ENCODE measurements at places on chromosomes 7 and 10.

DNA sequence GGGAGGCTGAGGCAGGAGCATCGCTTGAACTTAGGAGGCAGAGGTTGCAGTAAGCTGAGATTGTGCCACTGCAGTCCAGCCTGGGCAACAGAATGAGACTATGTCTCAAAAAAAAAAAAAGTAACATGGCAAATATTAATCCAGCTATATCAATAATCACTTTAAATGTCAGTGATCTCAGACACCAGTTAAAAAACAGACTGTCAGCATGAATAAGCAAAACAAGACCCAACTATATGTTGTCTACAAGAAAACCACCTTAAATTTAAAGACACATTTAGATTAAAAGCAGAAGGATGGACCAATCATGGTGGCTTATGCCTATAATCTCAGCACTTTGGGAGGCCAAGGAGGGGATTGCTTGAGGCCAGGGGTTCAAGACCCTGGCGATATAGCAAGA, 8.5 kb upstream of the ATE1 start:
- DNase-seq: no peak

DNA sequence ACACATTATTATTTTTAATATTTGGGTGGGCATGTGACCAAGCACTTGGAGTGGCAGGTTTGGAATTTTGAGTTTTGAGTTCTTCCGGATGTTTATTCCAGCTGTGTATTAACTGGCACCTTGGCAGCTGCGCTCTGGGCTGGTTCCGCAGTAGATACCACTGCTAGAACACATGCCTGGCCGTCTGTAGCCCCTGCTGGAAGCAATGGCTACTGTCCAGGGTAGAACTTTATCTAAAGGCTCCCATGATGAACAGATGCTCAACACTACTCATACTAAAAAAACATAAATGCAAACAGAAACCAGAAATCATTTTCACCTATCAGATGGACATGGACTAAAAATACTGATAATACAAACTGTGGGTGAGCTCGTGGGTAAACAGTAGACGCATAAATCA, 19.4 kb upstream of the SH3PXD2A start:
- DNase-seq: no peak

GRCh38 chr7:122010116-122010515, 133.9 kb downstream of the AASS start:
- DNase-seq: no peak

DNA sequence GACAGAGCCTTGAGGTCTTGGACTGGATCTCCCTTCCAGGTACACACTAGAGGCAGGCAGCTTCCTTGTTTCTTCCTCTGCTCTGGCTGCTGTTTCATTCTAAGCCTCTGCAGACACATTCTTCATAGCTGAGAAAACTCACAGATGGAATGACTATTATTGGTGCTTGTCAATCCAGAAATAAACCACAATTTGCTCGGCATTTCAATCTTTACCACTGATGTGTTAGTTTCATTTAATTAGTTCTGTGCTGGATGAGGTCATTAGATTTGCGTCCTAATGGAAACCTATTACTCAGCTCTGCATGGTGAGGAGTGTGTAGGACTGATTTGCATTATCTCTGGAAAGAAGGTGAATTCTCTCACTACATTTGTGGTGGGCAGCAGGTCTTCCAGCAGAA, 392.5 kb downstream of the NRG3 start:
- DNase-seq: no peak

GRCh38 chr7:24877790-24878311, 102.1 kb downstream of the OSBPL3 start:
- DNase-seq: no peak

DNA sequence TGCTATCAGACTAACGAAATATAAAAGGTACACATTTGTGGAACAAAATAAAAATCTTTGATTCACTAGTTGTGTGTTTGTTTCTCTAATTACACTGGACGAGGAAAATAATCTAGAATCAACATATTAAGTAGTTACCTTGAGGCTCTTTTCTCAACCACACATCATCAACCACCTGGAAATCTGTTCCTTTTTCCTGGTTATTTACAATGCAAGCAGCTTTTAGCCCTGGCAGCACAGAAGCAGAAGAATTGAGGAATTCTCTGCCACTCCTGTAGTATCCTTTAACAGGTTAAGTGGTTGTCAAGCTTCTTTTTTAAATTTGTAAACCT, 23.7 kb downstream of the NUP42 start:
- no peak for DNase-seq

DNA sequence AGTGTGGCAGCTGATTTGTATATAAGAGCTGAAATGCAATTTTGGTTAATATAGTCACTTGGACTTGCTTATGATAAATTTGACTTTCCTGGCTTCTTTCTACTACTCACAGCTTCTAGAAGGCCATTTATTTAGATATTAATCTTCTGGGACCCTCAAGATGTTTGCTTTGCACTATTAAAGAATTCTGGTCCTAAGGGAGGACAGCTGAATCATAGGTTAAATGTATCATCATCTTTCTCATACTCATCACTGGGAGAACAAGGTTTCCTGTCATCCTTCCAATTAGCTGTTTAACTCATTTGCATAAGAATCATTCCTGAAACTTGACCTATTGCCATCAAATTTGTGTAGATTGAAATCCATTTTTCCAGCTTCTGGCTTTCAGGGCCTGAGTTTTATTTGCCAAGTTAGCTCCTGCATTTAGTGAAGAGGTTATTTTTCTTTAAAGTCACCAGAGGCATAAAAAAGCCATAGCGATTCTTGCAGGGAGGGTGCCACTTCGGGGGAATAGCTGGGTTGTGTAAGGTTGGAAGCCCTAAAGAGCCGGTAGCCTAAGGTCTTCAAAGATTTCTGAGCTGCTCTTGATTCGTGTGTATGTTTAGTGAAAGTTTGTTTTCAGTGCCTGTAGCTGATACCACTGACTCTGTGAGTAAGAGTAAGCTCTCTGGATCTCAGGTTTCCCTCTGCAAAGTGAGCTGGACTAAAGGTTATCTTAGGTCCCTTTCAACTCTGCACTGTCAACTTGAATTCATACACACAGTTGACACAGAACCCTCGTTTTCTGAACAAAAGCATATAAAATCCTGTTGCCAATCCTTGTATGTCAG, 4.3 kb downstream of the MAP3K8 start:
- no peak for DNase-seq

DNA sequence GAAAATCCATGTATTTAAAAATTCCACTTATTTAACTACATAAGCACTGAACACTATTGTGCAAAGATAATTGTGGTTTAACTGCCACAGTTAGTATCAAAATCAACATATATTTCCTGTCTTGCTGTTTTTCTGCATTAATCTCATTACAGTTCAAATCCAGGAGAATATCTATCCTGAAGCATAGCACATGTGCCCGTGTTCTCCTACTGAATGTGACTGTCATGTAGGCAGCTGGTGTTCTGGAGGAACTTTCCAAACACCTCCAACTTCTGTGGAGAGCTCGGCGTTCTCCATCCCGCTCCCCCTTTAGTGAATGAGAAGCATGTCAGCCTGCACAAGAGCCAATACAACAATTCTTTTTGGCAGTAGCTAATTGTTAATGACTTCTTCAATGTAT, 76.4 kb upstream of the IKZF1 start:
- no peak for DNase-seq

- no peak for DNase-seq
Measured at GRCh38 chr7:71548746-71549145, 416.8 kb downstream of the GALNT17 start.

DNA sequence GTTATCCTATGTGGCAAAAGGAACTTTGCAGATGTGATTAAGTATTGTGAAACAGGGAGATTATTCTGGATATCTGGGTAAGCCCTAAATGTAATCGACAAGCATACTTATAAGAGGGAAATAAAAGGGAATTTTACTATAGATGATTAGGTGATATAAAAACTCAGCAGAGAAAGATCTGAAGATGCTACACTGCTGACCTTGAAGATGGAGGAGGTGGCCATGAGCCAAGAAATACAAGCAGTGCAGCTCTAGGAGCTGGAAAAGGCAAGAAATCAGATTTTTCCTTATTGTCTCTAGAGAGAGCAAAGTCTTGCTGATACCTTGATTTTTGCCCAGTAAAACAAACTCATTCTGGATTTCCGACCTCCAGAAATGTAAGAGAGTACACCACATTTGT, 67.7 kb downstream of the BRAF start:
- DNase-seq: no peak

DNA sequence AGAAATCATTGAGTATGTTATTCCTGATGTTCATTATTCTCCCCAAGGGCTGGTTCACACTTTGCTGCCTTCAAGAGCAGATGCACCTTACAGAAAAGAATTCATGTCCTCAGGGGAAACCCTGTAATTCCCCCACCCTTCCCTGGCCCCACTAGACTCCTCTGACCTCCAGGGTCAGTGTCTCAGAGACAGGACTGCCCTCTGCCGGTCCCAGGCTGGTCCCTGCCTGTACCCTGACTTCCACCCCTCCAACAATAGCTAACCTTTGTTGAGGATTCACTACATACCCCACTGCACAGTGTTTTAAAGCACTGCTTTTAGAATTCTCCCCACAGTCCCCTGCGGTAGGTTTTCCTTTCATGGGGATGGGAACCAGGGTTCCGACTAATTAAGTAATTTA, 4.4 kb upstream of the SEPHS1 start:
- no peak for DNase-seq

- DNase-seq: no peak
Measured at GRCh38 chr7:104955276-104955675, 58.7 kb upstream of the KMT2E start.

DNA sequence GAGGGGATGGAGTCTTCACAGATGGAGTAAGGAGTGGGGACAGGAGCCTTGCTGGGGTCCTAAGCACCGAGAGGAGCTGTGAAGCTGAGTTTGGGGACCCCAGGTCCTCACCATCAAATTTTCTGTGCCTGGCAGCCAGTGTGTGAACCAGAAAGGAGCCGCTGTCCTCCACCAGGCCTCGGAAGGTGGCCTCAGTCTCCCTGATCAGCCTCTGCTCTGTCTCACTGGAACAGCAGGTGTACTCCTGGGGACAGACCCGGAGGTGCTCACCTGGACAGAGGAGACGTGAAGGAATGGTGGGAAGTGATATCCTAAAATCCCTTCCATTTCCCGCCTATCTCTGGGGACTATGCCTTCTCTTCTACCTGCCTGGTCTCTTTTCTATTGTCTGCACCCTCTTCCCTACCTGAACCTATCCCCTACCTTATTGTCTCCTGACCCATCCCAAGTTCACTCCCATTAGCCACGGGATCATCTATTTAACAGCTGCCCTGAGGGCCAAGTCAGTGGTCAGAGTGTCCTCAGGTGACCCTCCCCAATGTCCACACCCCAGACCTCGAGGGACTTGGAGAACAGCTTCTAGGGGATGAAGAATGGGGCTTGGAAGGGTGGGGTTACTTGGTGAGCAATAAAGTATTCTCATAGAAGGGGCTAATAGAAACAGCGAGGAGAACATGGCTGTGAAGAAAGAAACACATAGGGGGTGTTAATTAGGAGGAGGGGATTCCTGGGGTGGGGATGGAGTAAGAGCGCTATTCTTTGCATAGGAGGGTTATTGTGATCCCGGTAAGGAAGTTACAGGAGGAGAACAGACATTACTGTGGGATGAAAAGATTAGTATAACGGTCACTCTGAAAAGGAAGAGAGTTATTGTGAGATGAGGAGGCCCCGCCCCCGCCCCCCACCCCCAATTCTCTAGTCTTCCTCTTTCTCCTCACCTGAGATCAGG, 811 bp downstream of the GPC2 start:
- no peak for DNase-seq

GRCh38 chr7:47666164-47666862, 84.4 kb upstream of the TNS3 start:
- DNase-seq: no peak

GRCh38 chr10:11261687-11262493, 244.2 kb downstream of the CELF2 start:
- no peak for DNase-seq

- no peak for DNase-seq
Measured at GRCh38 chr7:44771358-44771757, 22.7 kb downstream of the ZMIZ2 start.

DNA sequence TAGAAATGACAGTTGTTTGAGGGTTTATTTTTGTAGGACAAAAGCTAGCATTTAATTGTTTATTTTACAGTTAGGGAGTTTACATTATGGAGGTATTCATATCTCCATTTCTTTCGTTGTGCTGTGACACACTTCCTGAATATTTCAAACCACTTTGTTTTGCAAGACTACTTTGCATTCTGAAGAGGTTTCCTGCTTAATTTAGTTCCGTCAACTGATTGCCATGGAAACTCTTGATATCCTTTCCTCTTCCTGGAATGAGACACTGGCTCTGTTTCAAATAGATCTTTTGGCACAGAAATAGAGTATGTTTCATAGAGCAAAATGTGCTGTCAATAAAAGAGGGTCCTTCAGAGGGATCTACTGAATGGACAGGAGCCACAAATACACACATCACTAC, 159.5 kb upstream of the AGR3 start:
- DNase-seq: no peak

DNA sequence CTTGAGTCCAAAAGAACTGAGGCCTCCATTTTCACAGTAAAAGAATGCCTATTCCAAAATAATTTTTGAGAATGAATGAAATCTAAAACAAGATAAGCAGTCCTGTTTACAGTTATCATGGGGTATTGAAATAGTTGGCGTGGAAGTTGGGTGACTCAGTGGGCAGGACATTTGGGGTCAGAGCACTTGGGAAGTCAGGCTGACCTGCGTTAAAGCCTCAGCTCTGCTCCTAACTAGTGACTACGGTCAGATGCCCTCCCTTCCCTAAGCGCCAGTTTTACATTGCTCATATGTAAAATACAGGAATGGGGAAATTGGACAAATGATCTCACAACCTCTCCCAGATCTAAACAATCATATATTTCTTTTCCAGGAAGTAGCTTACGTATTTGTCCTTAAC, 2.3 kb upstream of the PAPSS2 start:
- no peak for DNase-seq

DNA sequence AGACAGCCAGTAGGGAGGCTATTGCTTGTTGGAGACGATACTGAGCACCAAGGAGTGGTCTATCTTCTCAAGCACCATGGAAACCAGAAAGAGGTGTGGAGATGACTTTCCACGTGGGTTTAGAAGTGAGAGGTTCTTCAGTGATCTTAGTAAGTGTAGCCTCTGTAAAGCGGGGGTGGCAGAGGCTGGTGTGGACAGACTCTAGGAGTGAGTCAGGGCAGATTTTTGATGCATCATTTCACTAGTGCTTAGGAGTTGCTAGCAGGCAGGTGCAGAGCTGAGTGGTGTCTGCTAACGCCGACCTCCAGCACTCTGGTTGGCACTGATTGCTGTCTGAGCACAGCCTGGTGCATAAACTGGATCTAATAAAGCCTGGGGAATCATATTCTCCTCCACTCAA, 78.4 kb upstream of the ADO start:
- DNase-seq: no peak

GRCh38 chr10:125060826-125061556, 99.4 kb downstream of the CTBP2 start:
- no peak for DNase-seq
